Sigmoid colon (tissue), 7 donors: ENCODE measurements at places on chromosomes 4 and X.

DNA sequence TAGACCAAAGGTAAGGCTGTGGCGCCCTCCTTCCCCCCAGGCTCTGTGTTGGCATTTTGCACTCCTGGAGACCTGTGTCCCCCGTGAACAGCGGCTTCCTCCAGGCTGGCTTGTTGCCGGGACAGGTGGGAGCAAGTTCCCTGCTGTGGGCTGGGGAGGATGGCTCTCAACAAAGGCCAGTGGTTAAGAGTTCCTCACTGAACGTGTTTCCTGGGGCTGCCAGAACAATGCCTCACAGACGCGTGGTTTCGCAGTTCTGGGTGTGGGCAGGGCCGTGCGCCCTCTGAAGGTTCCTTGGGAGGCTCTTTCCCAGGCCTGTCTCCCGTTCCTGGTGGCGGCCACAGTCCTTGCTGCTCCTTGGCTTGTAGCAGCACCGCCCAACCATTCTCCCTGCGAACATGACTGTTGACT lies 33.4 kb downstream of the NELFA start:
- DNase-seq: no peak
- no peak overlapping the region for H3K27ac ChIP-seq
- no peaks in the 10 kb centered on the region for H3K27me3 ChIP-seq

- no peaks in the 10 kb centered on the region for H3K36me3 ChIP-seq
- no peaks in the 10 kb centered on the region for H3K4me1 ChIP-seq
- H3K4me3 ChIP-seq: no peak overlapping the region
- no peaks in the 10 kb centered on the region for H3K27me3 ChIP-seq
- no peak overlapping the region for H3K27ac ChIP-seq
Measured at GRCh38 chr4:177349191-177349590, 39.5 kb downstream of the NEIL3 start.

GRCh38 chr4:111957997-111958396 lies 187.3 kb upstream of the FAM241A start:
- H3K4me3 ChIP-seq: no peak overlapping the region
- H3K27me3 ChIP-seq: no peaks in the 10 kb centered on the region
- H3K36me3 ChIP-seq: no peaks in the 10 kb centered on the region
- no peak overlapping the region for H3K27ac ChIP-seq
- no peak for DNase-seq

DNA sequence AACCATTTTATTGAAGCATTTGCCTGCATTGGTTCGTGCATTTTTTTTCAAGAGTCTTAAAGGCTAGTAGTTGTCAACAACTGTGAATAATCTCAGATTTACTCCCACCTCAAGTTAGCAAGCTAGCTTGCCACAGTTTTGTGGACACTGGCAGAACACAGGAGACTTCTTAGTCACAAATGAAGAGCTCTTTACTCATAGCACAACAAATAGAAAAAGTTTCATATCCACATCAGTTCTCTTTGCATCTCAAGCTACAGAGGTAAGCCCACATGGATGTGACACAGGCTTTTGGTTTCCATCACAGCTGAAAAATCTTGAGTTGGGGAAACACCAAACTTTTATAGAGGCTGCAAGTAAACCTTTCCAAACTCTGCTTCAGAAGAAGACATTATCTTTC lies 2315.7 kb upstream of the TENM3 start:
- no peaks in the 10 kb centered on the region for H3K36me3 ChIP-seq
- H3K27ac ChIP-seq: no peak overlapping the region
- H3K27me3 ChIP-seq: no peaks in the 10 kb centered on the region
- H3K4me3 ChIP-seq: no peak overlapping the region

DNA sequence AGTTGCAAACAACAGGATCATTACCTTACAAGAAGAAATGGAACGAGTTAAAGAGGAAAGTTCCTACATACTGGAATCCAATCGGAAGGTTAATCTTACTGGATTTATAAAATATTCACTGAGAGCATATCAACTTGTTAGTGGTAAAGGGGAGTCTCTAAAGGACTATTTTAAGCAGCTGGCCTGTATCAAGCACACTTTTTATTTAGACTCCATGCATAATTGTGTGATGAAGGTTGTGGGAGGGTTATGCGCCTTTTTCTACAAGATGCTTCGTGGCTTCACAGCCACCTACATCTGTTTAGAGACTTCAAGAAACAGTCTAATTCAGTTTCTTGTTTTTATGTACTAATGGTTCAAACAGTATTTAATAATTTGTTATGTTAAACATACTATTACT lies 56.6 kb downstream of the GRSF1 start:
- DNase-seq: no peak
- no peak overlapping the region for H3K27ac ChIP-seq
- no peaks in the 10 kb centered on the region for H3K27me3 ChIP-seq
- peaks cover 7% of the 10 kb centered on the region for H3K4me1 ChIP-seq

GRCh38 chrX:103573202-103573601 lies 12.1 kb upstream of the TCEAL4 start:
- no peak overlapping the region for H3K27ac ChIP-seq
- no peak overlapping the region for H3K4me3 ChIP-seq
- no peaks in the 10 kb centered on the region for H3K36me3 ChIP-seq
- DNase-seq: no peak
- H3K27me3 ChIP-seq: no peaks in the 10 kb centered on the region

DNA sequence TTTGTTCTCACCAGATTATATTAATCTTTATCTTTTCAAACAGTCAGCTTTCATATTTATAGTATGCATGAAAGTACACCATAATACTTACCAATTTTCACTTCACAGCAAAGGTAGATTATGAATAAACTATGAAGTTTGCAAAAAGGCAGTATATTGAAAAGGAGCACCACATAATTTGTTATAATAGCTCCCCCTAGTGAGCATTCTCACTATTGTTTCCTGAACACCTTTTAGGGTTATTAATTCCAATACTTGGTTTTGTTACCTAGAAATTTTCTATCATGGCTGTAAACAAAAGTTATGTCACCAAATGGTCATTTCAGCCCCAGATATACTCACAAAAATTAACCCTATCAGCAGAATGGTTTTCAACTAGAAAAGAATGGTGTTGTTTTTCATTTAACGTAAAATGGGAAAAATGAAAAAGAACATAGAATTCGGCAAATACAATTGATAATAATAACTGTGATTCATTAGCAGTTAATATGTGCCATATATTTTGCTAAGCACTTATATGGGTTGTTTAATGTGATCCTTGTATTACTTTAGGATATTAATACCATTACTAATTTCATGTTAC lies 30.2 kb upstream of the NKX6-1 start:
- no peaks in the 10 kb centered on the region for H3K4me1 ChIP-seq
- H3K4me3 ChIP-seq: no peak overlapping the region
- DNase-seq: no peak
- no peak overlapping the region for H3K27ac ChIP-seq
- no peaks in the 10 kb centered on the region for H3K36me3 ChIP-seq

DNA sequence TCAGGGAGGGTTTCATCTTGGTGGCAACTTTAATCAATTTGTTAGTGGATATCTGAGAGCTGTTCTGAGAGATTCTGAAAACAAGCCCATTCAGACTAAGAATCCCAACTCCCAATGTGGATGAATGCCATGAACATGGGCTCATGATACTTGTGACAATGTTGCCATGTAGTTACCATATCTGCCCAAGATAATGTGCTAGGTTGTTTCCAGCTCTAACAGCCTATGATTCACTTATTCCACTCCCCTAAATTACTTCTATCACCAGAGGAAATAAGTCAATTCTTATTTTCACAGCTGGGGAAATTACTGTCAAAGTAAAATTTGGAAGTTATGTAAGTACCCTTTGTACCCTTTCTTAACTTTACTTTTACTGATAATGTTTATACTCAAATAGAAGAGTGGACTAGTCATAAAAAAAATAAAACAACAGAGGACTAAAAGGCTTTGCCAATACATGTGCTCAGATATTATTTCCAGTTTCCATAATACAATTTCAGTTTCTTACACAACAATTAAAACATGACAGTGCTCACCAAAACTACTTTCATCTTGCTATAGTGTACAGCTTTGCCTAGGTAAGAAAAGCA lies 1101.7 kb upstream of the INTU start:
- H3K36me3 ChIP-seq: no peaks in the 10 kb centered on the region
- no peak overlapping the region for H3K27ac ChIP-seq
- DNase-seq: no peak
- H3K27me3 ChIP-seq: no peaks in the 10 kb centered on the region

DNA sequence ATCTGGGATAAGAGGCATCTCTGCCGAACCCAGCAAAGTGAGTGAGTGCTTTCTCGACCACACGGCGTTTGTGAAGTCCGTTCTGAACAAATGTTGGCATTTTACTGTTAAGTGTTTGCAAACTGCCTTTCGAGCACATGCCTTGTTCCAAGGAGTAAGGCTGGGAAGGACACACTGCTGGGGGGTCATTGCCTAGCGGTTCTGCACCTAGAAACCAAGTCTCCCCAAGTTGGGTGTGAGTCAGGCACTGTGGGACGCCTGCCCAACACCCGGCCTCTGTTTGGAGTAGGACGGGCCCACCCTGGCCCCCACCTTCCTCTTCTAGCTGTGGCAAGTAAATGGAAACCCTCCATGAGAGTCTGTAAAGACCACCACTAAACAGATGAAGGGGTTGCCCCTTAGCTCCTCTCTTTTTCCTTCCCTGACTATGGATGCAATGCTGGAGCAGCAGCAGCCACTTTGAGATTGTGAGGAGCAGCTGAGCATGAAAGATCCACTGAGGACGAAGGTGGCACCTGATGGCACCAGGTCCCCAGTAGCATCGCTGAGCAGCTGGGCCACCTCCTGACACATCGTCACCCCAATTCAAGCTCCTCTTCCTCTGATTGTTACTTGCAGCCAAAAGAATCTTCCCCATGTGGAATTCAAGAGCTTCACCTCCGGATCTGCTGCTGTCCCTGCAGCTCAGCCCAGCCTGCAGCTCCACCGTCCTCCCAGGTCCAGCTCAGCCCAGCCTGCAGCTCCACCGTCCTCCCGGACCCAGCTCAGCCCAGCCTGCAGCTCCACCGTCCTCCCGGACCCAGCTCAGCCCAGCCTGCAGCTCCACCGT lies 6.3 kb downstream of the CPLX1 start:
- no peak overlapping the region for H3K27ac ChIP-seq
- H3K4me3 ChIP-seq: no peak overlapping the region
- H3K27me3 ChIP-seq: peaks cover 11% of the 10 kb centered on the region
- peak; percentile 58 for DNase-seq

DNA sequence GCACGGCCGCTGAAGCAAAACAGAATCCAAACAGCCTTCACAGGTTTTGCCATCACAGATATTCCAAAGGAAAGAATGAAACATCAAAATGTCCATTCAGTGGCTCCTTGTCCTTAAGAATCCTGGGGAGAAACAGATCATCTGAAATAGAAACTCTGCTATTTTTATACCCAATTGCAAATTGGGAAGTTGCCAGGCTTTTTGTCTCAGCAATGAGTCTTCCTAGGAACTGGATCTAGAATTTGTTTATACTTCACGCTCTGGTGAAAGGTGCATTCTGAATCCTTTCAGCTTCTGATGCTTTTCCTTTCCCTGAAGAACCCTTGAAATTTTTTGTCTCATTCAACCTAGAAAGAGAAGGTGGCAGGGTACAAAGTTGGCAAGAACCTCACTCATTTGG lies 218.9 kb downstream of the FBXW7 start:
- H3K36me3 ChIP-seq: no peaks in the 10 kb centered on the region
- no peak for DNase-seq
- H3K4me1 ChIP-seq: peaks cover 13% of the 10 kb centered on the region
- H3K27ac ChIP-seq: no peak overlapping the region
- H3K27me3 ChIP-seq: no peaks in the 10 kb centered on the region

DNA sequence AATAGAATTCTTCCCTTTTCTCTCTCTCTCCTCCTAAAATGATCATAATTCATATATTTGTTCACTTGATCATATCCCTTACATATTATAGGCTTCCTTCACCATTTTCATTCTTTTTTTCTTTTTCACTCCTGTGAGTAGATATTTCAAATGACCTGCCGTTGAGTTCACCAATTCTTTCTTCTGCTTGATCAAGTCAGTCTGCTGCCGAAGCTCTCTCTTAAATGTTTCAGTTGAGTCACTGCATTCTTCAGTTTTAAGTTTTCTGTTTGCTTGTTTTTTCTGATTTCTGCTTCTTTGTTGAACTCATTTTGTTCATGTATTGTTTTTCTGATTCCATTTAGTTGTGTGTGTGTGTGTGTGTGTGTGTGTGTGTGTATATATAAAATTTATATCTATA lies 354.3 kb downstream of the GPAT3 start:
- H3K27ac ChIP-seq: no peak overlapping the region
- no peak overlapping the region for H3K4me3 ChIP-seq
- H3K4me1 ChIP-seq: no peaks in the 10 kb centered on the region
- no peak for DNase-seq
- no peaks in the 10 kb centered on the region for H3K27me3 ChIP-seq

- no peaks in the 10 kb centered on the region for H3K36me3 ChIP-seq
- DNase-seq: no peak
- no peaks in the 10 kb centered on the region for H3K4me1 ChIP-seq
- H3K27me3 ChIP-seq: no peaks in the 10 kb centered on the region
- H3K27ac ChIP-seq: no peak overlapping the region
Measured at GRCh38 chr4:17702641-17703040, 78.8 kb downstream of the FAM184B start.

DNA sequence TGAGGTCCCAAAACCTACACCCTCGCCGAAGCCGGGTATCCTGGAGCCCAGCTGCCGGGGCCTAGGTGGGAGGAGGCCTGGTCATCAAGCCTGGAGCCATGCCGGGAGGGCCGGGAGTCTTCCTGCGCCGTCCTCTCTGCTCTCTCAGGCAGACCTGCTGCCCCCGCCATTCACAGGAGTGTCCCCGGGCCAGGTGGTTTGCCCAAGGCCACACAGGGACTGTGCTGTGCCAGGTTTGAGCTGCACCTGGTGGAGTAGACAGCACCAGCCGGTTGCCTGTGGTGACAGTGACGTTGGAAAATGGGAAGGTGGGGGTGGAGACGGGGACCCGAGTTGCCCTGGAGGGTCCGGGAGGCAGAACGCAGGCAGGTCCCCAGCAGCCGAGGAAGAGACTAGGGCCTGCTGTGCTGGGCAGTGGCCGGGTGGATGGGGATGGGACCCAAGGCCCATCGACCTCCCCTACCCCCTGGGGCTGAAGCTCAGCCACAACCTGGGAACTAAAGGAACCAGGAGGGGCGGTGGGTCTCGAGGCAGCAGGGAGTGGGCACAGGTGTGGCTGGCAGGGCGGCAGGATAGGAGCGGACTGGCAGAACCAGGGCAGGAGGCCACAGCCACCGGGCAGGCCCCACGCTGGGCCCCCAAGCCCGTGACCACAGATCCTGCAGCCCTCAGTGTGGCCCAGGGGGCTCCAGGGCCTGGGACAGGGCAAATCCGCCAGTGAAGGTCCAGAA lies 9.5 kb downstream of the DOK7 start:
- H3K27me3 ChIP-seq: peaks cover 27% of the 10 kb centered on the region
- no peak for DNase-seq
- H3K4me3 ChIP-seq: no peak overlapping the region
- no peak overlapping the region for H3K27ac ChIP-seq
